Esophagus squamous epithelium (tissue), 5 donors: ENCODE measurements at places on chromosomes 7 and 10. TPM values are rescaled to one million over a fixed set of nuclear protein-coding genes. Genes with fewer than 3 reads are reported as not detected.

TRPV6 gene
- total RNA-seq: 6.5 TPM

TMEM270 gene
- total RNA-seq: not detected

IQUB gene
- total RNA-seq: not detected

CUBN gene
- total RNA-seq: 0.26 TPM

CTAGE15 gene
- total RNA-seq: 2.3 TPM

PAXIP1 gene
- total RNA-seq: 5.8 TPM

HOXA4 gene
- total RNA-seq: 4.7 TPM

SGCE gene
- total RNA-seq: 44.8 TPM

POMZP3 gene
- 6.3 TPM for total RNA-seq

BEND7 gene
- total RNA-seq: 2.0 TPM

CUZD1 gene
- total RNA-seq: not detected

POU6F2 gene
- total RNA-seq: not detected

PDE6C gene
- total RNA-seq: not detected

SPDYE5 gene
- not detected for total RNA-seq

PLAU gene
- 8.8 TPM for total RNA-seq

WDFY4 gene
- 3.8 TPM for total RNA-seq

HOXA10 gene
- total RNA-seq: not detected

OR2A12 gene
- not detected for total RNA-seq

PLEKHS1 gene
- total RNA-seq: not detected

SH2D4B gene
- total RNA-seq: not detected

ZNF804B gene
- not detected for total RNA-seq

FAM25A gene
- 371 TPM for total RNA-seq

C10orf67 gene
- total RNA-seq: not detected

POR gene
- 72.3 TPM for total RNA-seq

MRLN gene
- not detected for total RNA-seq
